Astrocyte of the spinal cord (primary cell): ENCODE measurements at places on chromosomes 13 and 19.
A peak's percentile ranks its signal among the peaks of the same experiment; 100 is the strongest.

DNA sequence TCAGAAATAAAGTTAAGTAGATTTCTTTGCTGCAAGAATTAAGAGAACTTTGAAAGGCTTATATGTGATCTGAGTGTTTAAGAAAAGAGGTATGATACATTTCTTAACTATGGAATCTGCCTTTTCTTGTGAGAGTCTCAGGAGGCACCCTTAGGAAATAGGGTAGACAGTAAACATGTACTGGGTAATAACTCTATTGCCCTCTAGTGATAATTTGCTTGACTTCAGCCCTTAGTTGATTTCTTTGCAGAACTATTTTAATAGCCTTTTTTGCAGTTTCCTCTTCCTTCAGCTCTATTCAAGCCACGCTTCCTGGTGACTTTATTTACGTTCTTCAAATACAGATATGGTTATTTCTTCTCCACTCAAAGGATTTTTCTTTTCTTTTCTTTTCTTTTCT, 37.0 kb upstream of the CCNA1 start:
- DNase-seq: peak; percentile 57

DNA sequence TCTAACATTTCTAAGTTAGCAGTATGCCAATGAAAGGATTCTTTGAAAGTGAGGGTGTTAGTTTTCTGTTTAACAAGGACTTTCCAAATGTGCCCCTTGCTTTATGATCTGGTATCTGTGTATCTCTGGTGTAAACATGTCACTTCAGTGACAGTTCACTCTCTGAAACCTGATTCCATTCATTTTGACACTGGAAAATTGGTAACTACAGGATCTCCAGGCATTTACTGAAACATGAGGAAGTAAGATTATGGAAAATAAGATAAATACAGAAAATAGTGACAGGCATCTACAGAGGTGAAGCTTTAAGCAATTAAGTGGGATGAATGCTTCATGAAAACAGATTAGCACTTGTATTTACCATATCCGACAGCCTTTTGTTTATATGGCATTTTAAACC, 101.6 kb upstream of the MYO16 start:
- DNase-seq: no peak

DNA sequence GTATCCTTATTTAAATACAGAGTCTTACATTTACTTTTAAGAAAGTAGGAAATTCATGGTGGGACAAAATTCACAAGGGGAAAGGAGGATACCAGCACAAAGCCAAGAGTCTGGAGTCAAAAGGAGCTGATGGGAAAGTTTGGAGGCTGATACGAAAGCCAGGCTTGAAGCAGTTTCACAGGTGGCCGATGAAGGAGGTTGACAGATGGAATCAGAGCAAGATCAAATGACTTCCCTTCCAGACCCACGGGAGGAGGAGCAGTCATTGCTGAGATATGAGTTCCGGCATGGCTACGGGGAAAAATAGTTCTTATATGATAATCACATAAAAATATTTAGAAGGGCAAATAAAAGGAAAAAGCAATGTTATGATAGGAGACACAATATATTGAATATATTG, 65.0 kb downstream of the DGKH start:
- DNase-seq: no peak

DNA sequence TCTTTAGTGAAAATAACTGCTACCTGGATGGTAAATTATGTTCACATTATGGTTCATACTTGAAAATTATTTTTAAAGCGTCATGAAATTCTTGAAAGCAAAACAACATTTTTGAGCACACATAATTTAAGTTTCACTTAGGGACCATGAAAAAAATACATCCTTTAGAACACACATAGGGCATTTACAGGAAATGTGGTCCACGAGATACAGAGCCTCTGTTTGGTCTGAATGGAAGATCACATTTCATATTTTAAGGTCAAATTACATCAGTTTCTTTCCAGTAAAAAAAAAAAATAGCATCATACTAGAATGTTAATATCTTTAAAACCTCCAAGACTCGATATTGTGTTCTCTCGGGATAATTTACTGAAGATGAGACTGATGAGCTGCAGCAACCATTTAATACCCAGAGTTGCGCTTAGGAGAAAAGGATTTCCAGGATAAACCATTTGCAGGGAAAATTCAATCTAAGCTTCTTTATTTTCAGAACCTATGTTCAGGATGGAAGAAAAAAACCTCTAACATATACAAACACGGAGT, 720.7 kb downstream of the DIAPH3 start:
- no peak for DNase-seq

DNA sequence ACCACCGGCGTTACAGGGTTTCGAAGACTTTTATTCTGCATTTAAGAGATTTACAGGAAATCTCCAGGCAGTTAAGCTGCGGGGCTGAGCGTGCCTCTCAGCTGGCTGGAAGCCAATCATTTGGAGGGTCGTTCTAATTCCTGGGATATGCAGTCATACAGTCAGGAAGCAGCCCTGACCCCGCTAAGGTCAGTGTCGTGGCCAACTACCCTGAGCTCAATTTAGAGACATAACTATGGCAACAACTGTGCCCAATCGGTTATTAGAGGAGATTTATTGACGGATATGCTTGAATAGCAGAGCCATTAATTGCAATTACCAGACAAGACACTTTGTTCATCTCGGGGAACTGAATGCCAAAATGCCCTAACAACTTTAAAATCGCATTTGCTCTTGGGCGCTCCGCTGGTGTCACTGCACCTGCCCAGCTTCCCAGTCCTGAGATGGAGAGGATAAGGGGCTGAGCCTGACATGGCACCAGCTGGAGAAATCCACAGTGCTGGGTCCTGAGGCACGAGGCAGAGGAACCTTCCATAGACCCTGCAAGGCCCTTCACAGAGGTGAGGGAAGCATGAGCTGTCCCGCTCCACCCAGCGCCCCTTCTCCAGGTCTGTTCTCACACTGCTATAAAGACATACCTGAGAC, 15.1 kb upstream of the ZNF507 start:
- DNase-seq: no peak

GRCh38 chr13:90800082-90800746, 547.3 kb upstream of the MIR17HG start:
- no peak for DNase-seq

- DNase-seq: no peak
These were observed 12.4 kb upstream of the ELAVL1 start for GRCh38 chr19:8017808-8018207.
